ENCODE measurements at places on chromosomes 1 and 21. TPM values are rescaled to one million over a fixed set of nuclear protein-coding genes. Genes with fewer than 3 reads are reported as not detected.

Gene ZP4
- not detected for total RNA-seq

Gene TTC24
- not detected for total RNA-seq

Gene CTXND2
- not detected for total RNA-seq

Gene BGLAP
- 0.60 TPM for total RNA-seq

Gene CASQ1
- not detected for total RNA-seq

Gene EPHA8
- total RNA-seq, result 0.63 TPM

Gene CREB3L4
- 8.5 TPM for total RNA-seq

Gene RHOC
- 91.6 TPM for total RNA-seq

Gene HTR6
- not detected for total RNA-seq

Gene UBXN10
- 0.72 TPM for total RNA-seq

Gene GPATCH4
- total RNA-seq, result 6.4 TPM

Gene ACTL8
- not detected for total RNA-seq

Gene PEA15
- total RNA-seq, result 21.8 TPM

Gene DHRS3
- 98.6 TPM for total RNA-seq

Gene CYP4Z1
- total RNA-seq, result not detected
